GM12892 (cell line): ENCODE measurements at places on chromosomes 4 and X.

- no peak for DNase-seq
These were observed 615.6 kb downstream of the CENPC start for GRCh38 chr4:66929748-66930147.

DNA sequence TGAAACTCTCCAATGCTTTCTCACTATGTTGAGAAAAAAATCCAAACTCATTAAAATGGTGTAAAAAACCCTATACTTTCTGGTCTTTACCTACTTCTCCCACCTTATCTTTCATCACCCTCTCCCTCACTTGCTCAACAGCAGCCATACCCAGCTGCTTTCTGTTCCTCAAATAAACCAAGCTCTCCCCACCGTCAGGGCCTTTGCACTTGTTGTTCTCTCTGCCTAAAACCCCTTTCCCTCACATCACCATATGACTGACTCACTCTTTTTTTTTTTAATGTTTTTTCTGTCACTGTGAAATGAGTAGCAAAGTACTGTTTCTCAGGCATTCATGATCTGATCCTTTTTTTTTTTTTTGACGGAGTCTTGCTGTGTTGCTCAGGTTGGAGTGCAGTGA, 122.3 kb upstream of the TMEM164 start:
- no peak for DNase-seq

GRCh38 chr4:143700416-143701352, at the start of gene FREM3:
Gene FREM3 (minus strand): TSS chr4:143700675. CDS start chr4:143700675, 0 bp downstream.
- no peak for DNase-seq

DNA sequence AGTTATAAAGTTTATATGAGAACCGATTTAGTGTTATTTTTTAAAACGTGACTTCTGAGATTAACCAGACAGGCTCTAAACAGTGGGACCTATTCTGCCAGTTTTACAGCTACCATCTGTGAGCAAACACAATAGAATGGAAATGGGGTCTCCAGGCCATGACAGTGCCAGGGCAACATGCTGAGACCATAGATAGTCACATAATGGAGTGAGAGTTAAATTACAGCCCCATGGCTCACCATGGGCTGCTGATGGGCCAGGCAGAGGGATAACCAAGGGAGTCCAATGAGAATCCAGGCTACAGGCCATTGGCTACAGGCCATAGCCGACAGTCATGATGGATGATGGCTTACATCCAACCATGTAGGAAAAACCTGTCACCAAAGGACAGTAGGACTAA, 183.5 kb upstream of the NDP start:
- no peak for DNase-seq

DNA sequence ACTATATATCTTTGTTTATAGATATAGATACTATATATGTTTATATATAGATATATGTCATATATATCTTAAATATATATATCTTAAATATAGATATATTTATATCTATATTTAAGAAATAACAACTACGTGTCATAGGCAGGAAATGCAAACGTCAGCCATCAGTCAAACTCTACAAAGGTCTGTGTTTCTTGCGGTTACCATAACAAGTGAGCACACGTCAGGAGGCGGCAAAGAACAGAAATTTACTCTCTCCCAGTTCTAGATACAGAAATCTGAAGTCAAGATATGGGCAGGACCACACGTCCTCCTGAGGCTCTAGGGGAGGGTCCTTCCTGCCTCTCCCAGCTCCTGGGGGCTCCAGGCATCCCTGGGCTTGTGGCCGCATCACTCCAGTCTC, 6.5 kb downstream of the PLCXD1 start:
- DNase-seq = no peak

DNA sequence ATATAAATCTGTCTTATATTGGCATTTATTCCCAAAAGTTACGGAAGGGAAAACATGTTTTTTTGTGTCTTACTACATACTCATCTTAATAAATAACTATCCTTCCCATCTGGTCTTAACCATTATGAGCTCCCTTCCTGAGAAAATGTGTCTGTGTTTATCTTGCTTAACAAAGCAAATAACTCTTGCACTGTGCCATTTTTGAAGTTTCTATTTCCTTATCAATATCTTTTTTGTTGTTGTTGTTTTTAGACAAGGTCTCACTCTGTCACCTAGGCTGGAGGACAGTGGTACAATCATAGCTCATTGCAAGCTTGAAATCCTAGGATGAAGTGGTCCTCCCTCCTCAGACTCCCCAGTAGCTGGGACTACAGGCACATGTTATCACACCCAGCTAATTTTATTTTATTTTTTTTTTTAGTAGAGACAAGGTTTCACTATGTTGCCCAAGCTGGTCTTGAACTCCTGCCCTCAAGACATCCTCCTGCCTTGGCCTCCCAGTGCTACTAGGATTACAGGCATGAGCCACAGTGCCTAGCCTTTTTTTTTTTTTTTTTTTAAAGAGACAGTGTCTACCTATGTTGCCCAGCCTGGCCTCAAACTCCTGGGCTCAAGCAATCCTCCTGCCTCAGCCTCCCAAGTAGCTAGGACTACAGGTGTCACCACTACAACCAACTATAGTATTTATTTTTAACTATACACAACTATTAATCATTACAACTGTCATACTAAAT, 36.9 kb downstream of the CNOT6L start:
- DNase-seq = no peak

- DNase-seq = no peak
These were observed 148.3 kb upstream of the ANXA10 start for GRCh38 chr4:167943872-167944505.

GRCh38 chr4:136763919-136764318, 768.4 kb downstream of the PCDH18 start:
- no peak for DNase-seq

- no peak for DNase-seq
These were observed 521.7 kb downstream of the PPARGC1A start for GRCh38 chr4:23368081-23368697.

DNA sequence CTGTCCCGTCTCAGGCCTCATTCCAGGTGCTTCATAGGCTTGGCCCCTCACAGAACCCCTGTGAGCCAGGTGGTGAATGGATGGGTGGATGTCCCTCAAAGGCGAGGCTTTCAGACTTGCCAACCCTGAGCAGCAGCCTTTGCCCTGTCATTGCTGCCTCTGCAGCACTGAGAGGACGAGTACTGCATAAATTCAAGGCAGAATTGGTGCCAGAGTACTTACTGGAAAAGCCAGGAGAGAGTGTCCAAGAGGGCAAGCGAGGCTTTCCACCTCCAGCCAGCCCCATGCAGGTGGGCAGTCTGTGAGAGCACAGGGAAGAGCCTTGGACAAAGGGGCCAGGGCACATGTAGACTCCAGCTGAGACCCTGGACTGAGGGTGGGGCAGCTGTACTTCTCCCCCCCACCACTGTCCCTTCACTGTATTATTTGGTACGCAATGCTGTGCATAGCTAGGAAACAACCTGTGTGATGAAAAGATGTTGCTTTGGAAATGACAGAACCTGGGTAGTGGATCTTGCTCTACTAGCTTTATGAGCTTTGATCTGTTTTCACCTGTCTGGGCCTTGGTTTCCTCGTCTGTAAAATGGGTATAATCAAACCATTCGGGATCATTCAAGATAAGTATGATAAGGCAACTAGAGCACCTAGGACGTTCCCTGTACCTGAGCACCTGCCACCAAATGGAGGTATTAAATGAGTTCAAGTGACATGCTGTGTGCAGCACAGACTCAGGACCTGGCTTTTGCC, 224.9 kb upstream of the PSAPL1 start:
- DNase-seq = no peak

GRCh38 chr4:84024405-84024804, 474.7 kb downstream of the NKX6-1 start:
- DNase-seq = no peak

GRCh38 chr4:150010525-150011126, 67.6 kb upstream of the DCLK2 start:
- DNase-seq = no peak

DNA sequence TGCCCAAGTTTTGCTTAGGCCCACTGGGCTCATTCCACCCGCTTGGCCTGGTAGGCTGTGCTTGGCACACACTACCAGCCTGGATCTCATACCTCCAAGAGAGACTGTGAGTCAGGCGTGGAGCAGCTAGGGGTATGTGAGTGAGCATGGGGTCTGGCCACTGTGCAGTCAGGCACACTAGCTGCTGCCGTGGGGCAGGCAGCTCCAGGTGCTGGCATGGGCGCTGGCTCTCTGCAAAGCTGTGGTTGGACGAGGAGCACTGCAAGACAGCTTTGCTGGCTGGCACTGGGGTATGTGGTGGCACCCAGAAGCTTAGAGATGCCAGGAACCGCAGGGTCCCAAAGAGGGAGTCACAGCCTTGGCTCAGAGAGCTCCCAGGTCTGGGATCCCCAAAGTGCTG, 377.8 kb downstream of the KCTD8 start:
- no peak for DNase-seq

DNA sequence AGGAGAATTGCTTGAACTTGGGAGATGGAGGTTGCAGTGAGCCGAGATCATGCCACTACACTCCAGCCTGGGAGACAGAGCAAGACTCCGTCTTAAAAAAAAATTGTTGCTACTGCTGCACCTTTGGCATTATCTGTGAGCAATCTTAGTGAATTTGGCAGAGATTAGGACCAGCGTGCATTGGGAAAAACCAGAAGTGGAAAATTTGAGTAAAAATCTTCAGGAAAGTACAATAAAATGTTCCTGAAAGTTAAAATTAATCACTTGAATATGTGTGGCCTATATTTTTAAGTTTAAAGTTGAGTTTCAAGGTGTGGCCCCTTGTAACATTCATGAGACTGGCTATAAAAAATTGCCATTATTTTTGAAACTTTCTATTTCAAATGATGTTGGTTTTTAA, 85.1 kb downstream of the SPRY1 start:
- DNase-seq = no peak

DNA sequence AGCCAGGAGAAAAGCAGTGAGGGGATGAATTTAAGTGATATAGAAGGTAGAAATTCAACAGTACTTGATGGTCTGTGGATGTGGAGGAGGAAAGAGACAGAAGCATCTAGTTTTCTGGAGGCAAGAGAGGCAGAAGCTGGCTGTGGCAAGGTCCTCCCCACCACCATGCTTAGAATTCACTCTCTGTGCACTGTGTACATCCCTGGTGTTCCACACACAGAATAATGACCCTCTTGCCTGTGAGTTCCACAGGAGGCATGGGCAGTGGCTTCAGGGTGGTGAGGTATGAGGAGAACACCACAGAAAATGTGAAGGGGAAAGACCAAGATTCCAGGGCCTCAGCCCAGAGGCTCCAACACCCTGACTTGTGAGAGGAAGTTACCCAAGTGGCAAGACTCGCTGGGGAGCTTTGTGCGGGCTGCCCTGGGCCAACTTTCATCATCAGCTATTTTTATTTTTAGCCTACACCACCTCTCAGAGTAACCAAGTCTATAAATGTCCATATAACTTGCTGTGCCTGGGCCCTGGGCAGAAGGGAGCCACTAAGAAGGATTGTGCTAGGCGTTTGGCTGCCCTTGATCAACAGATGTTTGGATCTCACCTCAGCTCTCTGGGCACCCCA, 7.8 kb upstream of the INTS6L start:
- DNase-seq = no peak

GRCh38 chr4:96003951-96004740, 164.3 kb downstream of the PDHA2 start:
- no peak for DNase-seq

DNA sequence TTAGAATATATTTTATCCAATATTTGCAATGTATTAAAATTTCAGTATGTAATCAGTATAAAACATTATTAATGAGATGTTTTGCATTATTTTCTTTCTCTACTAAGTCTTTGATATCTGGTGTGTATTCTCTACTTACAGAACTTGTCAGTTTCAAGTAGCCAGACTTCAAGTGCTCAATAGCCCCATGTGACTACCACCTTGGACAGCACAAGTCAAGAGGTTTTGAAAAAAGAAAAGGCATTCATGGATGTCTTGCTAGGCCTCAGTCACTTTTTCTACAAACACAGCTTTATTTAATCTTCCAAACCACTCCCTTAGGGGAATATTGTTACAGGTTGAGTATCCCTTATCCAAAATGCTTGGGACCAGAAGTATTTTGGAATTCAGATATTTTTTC, 189.4 kb downstream of the QDPR start:
- no peak for DNase-seq

GRCh38 chr4:789571-790465, 36.1 kb downstream of the CPLX1 start:
- DNase-seq = no peak

GRCh38 chr4:98919996-98920395, 8.9 kb downstream of the EIF4E start:
- DNase-seq = no peak

- no peak for DNase-seq
These were observed 37.4 kb downstream of the TENM3 start for GRCh38 chr4:182280436-182281111.

- no peak for DNase-seq
These were observed 61.1 kb downstream of the ARAP2 start for GRCh38 chr4:36183232-36183631.

GRCh38 chrX:41677183-41678060, 11.4 kb upstream of the GPR34 start:
- DNase-seq = no peak
